Stimulated activated CD4-positive, alpha-beta T cell treated with anti-CD3 and anti-CD28 coated beads, Interleukin-4, amount 100 ng/mL, for 24 hours (primary cell): ENCODE measurements at places on chromosomes 1 and 21.

DNA sequence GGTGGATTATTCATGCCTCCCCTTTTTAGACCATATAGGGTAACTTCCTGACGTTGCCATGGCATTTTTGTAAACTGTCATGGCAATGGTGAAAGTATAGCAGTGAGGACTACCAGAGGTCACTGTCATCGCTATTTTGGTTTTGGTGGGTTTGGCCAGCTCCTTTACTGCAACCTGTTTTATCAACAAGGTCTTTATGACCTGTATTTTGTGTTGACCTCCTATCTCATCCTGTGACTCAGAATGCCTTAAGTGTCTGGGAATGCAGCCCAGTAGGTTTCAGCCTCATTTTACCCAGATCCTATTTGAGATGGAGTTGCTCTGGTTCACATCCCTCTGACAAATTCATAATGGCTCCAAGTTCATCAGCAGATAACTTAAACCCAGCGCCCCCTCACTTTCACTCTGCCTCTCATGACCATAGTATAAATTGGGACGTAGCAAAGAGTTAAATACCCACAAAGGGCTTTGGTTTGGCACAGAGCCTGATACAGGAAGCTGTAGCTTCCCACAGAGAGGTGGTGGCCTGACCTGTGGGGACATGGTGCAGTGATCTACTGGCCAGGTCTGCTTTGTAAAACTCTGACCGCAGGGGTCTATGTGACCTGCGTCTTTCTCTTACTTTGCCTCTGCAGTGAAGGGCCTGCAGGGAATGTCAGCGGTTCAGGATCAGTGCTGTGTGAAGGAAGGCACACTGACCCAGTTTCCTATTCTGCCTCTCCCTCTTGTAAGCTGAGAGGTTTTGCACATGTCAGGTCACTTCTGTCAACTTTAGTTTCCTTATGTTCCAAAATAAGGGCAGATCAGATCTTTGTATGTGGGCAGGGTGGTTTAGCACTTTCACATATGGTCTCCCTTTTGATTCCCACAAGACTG, 78.1 kb upstream of the ZNF644 start:
- DNase-seq = no peak

- no peak for DNase-seq
Measured at GRCh38 chr1:154490317-154490716, 11.7 kb upstream of the TDRD10 start.

- DNase-seq = no peak
Measured at GRCh38 chr1:57411262-57411661, 12.6 kb downstream of the DAB1 start.

DNA sequence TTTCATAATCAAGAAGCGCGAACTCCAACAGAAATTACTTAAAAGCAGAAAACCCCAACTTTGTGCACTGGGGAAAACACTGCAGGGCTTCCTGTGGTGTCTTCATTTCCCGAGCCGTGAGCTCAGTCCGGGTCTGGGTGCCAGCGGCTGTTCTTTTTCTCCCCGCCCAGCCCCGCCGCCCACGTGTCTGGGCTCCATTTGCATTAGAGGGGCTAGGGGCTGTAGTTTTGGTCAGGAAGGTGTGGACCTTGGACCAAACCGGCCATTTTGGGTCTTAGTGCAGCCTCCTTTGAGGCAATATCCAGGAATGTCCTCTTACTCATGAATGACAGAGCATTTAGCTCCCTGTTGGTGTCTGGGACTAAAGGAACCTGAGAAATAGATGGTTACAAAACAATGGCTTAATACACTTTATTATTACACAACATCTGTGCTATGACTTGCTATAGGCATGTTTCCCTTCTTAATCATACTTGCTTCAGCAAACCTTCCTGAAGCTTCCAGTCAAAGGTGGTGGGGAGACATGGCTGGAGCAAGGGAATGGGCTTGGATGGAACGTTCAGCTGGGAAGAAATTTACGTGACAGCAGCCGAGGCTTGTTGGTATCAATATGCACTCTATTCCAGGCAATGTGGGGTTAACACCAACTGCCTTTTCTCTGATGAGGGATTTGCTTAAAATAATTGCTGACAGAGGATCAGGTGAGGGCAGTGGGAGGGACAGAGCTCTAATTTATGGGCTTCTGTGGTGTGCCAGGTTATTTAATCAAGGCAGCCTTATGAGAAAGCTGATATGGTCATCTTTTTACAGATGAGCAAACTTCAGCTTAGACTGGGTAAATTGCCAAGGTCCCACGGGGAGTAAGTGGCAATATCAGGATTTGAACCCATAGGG, 1.1 kb downstream of the AGTRAP start:
- DNase-seq = peak; percentile 40

DNA sequence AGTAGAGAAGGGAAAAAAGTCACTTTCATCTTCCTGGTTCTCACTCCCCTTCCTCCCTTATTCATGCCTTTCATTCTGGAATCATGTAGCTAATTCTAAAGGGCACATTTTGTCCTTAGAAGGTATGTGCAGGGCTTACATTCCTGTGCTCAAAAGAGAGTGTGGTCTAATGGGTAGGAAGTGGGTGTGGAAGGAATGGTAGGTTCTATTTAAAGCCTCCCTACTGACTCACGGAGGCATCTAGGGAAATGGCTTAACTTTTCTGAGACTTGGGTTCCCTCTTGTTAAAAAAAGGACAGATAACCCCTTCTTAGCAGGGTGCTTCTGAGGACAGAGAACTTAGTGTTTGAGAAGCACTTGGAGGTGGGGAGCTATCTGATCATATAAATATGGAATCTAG, 249.3 kb upstream of the DUSP10 start:
- DNase-seq = no peak

DNA sequence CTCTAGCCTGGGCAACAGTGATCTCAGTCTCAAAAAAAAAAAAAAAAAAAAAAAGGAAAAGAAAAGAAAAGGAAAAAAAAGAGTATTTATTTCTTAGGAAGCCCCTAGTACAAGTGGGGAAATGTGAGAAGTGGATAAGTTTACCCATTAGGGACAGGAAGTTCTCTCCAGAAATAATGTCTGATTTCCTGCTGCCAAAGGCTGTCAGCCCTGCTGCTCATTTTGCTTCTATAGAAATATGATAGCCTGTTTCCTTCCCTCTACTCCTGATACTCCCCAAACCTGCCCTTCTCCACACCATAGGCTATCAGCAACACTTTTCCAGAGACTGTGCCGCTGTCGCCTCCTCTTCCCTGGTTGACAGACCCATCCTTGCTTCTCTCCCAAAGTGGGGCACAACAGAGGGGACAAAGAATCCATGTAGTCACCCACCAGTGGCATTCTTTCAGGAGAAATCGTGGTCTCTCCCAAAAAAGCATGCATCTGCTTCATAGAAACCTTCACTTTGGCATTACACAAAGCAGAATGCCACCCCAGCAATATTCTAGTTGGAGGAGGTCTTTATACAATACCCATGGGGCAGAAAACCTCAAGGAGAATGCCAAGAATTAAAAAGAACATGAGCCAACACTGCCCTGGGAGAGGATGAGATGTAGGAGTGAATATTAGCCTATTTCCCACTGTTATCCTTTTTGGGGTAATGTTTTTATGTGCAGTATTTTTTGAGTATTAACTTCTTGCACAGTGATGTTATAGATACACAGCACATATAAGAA, 166.3 kb upstream of the NR5A2 start:
- no peak for DNase-seq

- no peak for DNase-seq
Measured at GRCh38 chr1:186179231-186179630, 195.8 kb downstream of the TPR start.
